GM12892 (cell line): ENCODE measurements at places on chromosomes 3 and 15.

DNA sequence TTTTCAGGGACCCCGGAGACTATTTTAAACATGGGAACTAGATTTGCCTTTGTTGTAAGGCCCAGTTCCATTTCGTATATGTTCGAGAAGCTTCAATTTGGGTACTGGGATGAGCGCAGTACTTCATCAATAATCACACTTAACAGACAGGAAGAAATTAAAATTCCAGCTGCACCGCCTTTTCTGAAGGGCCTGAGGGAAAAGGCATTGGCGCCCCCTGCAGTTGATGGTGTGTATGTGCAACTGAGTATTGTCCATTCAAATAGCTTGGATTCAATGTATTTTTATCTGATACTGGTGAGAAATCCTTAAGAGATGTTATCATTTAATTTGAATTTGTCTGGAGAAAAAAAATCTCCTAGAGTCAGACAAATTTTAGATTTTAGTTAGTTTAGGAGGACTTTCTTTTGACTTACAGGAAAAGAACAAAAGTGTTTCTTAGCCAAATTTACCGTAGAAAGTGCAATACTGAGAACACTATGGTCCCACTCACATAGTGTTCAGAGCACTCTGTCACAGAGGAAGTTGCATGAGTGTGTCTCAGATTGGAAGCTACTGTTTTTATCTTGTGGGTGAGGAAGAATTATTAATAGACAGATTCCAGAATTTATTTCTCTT, 5.4 kb upstream of the ALDH1A2 start:
- no peak for DNase-seq

GRCh38 chr15:60795889-60796288, 316.9 kb upstream of the ICE2 start:
- DNase-seq: peak; percentile 29

DNA sequence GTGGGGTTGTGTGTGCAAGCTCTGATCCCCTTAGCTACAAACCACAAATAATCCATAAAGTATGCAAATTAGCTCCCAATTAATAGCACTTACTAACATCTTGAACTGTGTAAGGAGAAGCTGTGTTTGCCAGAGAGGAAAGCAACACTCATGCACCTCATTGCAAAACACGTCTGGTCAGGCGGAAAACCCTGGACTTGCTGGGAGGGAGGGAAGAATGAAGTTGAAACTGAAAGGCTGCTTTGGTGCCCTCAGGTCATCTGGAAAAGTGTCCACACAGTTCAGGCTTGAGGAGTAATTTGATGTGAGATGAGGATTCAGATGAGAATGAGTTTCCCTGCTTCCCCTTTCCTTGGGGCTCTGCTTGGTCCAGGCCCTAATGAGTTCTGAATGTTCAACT, 185.5 kb upstream of the ANKRD28 start:
- DNase-seq: no peak

GRCh38 chr15:80574590-80574989, 120.5 kb upstream of the ABHD17C start:
- no peak for DNase-seq

GRCh38 chr3:14201940-14202684, 23.5 kb downstream of the LSM3 start:
- DNase-seq: no peak

GRCh38 chr15:80154336-80154735, 1.5 kb downstream of the FAH start:
- DNase-seq: no peak

DNA sequence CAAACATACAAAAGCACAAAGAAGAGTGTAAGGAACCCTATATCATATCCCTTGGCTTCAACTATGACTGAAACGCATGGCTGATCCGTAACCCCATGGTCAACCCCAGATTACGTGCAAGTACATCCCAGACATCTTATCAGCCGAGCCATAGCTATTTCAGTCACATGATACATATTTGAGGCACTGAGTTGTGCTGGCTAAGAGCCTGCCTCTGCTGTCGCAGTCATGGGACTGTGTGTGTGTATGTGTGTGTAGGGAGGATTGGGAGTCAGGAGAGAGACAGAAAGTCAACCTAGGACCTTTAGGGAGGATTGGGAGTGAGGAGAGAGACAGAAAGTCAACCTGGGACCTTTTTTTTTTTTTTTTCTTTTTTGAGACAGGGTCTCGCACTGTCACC, 8.4 kb downstream of the ST6GAL1 start:
- DNase-seq: no peak

- no peak for DNase-seq
Measured at GRCh38 chr3:44120721-44121582, 120.7 kb upstream of the TOPAZ1 start.

- DNase-seq: no peak
Measured at GRCh38 chr15:60682115-60682514, 203.2 kb upstream of the ICE2 start.
